ENCODE measurements at places on chromosomes 6 and 20.

DNA sequence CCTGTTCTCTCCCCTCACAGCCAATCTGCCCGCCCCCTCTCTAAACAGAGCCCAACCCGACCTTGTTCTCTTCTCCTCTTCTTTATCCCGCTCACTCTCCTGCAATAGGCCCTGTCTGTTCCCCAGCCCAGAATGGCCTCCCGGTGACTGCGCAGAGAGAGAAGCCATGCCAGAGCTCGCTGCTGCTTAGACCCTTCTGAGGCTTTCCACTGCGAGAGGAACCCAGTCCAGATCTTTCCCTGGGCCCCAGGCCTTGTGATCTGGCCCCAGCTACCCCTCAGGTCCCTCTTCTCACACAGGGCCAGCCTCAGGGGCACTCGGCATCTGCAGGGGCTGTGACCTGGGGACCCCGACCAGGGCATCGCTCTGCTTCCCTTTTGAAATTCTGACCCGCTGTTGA lies 58.1 kb downstream of the TMEM242 start:
- DNase-seq: no peak

GRCh38 chr6:44561060-44561623 lies 173.6 kb downstream of the CDC5L start:
- DNase-seq: no peak

DNA sequence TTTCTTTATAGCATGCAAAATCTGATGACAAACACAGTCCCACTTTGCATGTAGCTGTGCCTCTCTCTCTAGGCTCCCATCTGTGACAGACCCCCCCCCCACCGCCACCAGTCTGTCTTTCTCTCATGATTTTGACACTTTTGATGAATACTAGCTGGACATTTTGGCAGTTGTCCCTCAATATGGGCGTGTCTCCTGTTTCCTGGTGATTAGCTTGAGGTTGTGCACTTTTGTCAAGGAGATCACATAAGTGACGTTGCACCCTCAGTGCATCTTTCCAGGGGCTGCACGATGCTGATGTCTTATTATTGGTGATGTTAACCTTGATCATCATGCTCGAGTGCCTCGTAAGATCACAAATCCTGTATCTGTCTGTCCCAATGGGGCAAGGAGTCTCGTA lies 155.1 kb downstream of the EYA2 start:
- DNase-seq: no peak

GRCh38 chr6:92196325-92196724 lies 1223.0 kb downstream of the EPHA7 start:
- DNase-seq: no peak

DNA sequence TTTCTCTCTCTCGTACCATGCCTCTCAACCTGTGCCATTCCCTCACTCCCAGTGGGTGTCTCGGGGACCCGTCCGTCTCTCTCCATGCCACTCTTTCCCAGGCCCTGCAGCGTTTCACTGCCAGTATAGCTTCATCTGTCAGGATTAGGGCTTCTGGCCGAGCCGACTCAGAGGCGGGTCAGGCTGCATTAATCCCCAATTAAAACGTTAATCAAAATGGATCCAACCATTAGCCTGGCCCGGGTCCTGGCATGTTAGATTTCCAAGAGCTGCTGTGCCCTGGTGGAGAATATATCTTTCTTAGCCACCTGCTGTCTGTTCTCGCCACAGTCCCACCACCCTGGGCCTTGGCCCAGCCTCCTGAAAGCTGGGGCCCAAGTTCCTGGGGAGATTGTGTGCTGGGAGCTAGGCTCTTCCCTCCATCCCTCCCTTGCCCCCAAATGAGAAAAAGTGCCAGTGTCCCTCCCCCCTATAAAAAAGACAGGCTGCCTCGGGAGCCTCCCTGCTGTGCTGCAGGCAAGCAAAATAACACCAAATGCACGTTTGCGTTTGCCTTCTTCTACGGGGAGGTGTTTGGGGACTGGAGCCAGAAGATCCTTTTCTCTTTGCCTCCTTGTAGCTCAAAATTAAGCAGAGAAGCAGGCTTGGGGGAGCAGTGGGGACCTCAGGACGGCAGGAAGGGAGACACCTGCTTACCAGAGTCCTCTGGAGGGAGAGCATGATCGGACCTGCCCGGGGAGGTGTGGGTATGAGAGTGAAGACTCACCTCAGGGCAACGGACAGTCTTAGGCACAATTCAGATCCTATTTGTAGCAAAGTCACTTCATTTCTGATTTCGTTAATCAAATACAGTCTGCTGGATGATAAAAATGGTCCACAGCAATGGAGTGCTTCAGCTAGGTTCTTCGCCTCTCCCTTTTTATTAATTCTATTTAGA lies 3.0 kb downstream of the KCNG1 start:
- no peak for DNase-seq

- DNase-seq: no peak
Measured at GRCh38 chr6:10730254-10730653, 7.4 kb downstream of the TMEM14C start.

DNA sequence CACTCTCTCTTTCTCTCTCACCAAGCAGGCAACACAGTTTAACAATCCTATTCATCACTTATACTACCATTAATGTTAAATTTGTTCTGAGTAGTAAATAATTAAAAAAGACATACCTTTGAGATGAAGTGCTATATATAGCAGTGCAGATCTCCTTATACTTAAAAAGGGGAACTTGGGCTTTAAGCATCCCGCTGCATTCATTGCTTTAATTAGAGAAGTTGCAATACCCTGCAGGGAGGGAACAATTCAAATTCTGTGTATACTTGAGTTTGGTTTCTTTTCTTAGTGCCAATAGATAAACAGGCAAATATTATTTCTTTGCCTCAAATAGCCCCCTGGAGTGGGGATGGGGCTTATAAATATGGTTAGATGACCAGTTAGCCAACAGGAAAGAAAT lies 10.8 kb upstream of the ZBTB24 start:
- no peak for DNase-seq

DNA sequence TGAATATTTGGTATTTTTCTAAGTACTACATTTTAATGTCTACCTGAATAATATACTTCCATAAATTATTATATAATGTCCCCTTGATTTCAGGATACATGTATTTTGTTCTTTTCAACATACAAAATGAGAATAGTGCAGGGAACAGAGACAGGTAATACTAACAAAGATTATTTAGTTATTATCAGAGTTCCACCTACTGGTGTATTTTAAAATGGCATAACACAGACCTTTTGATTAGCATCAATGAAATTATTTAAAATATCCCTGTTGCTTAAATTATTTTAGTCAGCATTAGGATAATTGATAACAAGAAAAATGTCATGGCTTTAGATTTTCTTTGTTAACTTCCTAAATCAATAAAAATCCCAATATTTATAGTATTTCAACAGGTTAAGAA lies 184.0 kb downstream of the PRDM13 start:
- DNase-seq: peak; percentile 18

GRCh38 chr6:13924146-13924948 lies 405 bp upstream of the RNF182 start:
- peak; percentile 39 for DNase-seq

DNA sequence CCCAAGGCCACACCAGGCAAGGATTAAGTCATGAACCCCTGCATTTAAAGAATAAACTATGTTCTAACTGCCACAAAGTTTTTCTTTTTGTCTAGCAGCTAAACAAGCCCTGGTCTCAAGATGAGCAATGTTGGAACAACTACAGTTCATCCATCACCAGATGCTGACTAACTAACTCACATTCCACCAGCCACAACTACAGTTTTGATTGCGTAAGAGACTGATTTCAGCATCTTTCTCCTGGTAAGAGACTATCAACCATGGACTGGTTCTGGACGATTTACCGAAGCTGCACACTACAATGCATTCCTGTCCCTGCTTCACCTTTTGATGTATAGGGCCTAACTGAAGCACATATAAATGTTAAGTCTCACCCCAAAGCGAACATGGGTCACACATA lies 43.0 kb downstream of the F13A1 start:
- DNase-seq: peak; percentile 1

- DNase-seq: peak; percentile 87
Measured at GRCh38 chr6:13487122-13488014, at the start of gene GFOD1. Gene GFOD1, minus strand, starts transcription at chr6:13487600. Its CDS starts 710 bp downstream, at chr6:13486890.

DNA sequence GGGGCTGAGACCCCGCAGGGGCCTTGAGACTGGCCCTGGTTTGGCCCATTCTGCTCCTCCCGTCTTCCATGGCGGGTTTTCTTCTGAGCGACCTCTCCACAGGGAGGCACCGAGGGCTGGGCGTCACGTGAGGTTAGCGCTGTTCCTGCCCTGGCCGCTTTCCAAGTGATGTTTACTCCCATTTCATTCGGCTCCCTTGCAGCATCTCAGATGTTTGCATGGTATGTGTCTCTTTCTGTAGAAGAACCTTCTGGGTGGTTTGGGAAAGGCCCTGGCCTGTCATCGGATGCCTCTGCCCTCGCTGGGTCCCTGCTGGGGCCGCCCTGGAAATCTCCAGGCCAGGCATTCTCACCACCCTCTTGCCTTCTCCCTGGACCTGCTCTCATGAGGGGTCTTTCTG lies 17.3 kb downstream of the RAMACL start:
- no peak for DNase-seq

DNA sequence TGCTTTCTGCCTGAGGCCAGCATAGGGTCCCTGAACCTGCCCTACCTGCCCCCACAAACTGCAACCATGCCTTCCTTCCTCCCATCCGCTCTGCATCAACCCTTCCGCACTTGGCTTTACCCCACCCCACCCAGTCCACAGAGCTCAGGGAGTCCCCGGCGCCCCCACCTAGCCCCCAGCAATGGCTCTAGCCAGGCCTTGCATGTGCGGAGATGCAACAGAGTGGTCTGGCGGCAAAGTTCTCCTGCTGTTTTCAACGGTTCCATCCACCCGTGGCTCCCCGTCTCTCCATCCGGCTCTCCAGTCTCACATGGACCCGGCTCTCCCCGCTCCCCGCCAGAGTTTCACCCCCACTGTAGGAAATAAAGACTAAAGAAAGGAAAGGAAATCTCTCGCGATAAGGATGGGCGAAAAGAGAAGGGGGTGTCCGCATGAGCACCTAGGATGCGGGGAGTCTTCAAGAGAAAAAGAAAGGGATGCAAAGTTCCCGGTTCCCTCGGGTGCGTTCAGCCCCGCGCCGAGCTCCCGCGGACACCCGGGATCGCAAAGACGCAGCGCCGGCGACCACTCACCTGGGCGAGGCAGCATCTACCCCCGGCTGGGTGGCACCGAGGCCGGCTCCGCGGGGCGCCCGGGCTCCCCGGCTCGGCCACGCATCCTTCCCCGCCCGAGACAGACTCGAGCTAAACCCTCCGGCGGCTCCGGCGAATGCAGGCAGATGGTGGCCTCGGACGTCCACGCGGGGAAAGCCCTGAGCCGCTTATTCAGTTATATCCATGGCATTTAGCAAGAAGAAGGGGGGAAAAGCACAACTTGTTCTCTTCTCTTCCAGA lies 579 bp downstream of the LRFN2 start:
- no peak for DNase-seq

DNA sequence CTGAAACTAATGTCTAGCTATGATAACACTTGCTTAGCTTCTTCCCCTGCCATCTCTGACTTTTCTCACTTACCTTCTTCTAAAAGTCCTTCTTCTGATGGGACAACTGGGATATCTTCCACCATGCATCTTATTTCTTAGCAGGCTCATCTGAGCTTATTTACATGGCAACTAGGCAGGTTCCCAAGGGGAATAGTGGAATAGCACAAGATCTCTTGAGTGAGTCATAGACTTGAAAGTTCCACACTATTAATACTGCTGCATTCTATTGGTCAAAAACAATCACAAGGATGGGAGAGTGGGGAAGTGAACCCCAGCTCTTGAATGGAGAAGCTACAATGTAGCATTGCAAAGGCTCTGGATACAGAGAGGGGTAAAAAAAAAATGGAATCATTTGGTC lies 142.1 kb downstream of the HAO1 start:
- DNase-seq: peak; percentile 28

GRCh38 chr6:153591159-153591558 lies 447.9 kb upstream of the OPRM1 start:
- DNase-seq: no peak

DNA sequence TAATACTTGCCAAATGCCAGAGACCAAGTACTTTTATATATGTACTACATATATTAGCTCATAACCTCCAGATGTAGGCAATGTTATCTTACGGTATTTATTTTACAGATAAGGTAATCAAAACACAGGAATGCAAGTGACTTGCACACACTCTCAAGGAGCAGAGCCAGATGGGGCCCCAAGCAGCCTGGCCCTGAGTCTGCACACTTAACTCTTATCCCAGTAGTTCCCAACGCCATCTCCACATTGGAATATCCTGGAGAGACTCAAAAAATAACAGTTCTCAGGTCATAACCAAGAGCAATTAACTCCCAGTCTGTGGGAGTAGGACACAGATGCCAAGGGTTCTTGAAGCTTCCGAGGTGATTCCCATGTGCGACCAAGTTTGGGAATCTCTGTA lies 398.7 kb downstream of the PHF3 start:
- DNase-seq: no peak

DNA sequence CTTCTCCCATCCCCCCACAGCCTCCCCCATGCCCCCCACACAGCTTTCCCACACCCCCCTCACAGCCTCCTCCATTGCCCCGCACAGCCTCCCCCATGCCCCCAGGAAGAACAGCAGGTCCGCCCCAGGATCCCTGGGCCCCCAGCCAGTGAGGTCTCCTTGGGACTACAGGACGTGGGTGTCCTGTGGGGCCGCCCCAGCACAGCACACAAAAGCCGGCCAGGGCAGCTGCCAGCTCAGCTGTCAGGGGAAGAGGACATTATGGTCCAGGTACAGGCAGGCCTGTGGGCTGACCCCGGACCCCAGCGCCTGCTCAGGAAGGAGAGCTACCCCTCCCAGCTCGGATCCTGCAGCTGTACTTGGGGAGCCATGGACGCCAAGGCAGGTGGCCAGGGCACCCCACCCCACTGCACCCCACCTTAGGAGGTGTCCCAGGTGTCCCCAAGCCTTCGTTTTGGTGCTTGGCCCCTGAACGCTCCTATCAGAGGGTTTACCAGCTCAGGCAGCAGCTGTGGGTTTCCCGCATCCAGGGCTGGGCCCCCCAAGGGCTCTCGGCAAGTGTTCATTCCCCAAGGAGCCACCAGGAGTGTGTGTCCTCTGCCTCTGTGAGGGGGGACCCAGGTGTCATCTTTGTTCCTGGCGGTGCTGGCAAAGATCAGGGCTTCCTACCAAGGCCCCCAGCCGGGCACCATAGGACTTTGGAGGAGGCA lies 42.3 kb upstream of the GATA5 start:
- DNase-seq: no peak

GRCh38 chr6:141641951-141642350 lies 490.8 kb upstream of the GJE1 start:
- DNase-seq: no peak

DNA sequence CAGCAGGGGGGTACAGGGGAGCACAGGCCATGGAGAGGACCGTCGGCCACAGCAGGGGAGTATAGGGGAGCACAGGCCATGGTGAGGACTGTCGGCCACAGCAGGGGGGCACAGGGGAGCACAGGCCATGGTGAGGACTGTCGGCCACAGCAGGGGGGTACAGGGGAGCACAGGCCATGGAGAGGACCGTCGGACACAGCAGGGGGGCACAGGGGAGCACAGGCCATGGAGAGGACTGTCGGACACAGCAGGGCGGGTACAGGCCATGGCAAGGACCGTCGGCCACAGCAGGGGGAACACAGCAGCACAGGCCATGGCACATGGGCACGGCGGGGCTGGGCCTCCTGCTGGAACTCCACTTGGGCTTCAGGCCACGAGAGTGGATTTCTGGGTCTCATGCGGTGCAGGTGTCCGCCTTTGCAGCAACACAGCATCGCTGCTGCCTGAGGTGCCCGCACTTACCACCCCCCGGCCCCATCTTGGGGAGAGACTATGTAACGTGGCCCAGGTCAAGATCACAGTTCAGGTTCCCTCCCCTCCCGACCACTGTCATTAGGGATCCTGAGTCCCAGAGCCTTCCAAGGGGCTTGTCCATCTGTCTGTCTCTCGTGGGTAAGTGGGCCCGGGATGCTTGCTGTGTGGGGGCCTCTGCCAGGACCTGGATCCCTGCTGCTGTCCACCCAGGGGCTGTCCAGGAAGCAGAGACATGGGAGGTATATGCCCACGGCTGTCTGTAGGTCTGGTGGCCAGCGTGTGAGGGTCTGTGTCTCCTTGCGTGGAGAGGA lies 2.5 kb downstream of the NPBWR2 start:
- DNase-seq: no peak

Data from choroid plexus epithelial cell (primary cell).